ENCODE measurements at places on chromosomes 1 and 21.

GRCh38 chr1:225848030-225848955 lies 33.9 kb downstream of the TMEM63A start:
- DNase-seq, result no peak

DNA sequence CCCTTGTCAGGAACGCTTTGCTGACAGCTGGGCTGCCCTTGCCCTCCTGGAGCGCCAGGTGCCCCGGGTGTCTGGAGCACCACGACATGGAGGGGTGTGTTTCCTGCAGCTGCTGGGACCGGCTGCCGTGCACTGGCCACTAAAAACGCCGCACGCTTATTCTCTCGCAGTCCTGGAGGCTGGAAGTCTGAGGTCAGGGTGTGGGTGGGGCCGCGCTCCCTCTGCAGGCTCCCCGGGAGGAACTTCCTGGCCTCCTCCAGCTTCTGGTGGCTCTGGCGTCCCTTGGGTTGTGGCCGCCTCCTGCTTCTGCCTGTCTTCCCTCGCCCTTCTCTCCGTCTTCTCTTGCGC lies 28.0 kb upstream of the PLCH2 start:
- DNase-seq, result no peak

DNA sequence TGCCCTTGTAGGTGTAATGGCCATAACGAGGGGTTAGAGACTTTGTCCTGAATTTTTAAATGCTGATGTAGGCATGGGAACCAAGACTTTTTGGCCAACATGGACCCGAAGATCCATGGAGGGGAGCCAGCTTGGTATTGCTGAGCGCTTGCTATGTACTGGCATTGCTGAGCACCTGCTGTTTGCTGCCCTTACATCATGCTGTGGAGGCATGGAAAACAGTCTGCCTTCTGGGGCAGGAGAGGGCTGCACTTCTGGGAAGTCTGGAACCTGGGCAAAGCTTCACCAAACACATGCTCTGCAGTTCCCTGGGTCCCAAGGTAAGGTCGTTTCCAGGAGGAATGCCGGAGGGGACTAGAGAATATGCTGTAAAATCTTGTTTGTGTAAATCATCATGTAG lies 86.3 kb upstream of the CNIH3 start:
- no peak for DNase-seq

DNA sequence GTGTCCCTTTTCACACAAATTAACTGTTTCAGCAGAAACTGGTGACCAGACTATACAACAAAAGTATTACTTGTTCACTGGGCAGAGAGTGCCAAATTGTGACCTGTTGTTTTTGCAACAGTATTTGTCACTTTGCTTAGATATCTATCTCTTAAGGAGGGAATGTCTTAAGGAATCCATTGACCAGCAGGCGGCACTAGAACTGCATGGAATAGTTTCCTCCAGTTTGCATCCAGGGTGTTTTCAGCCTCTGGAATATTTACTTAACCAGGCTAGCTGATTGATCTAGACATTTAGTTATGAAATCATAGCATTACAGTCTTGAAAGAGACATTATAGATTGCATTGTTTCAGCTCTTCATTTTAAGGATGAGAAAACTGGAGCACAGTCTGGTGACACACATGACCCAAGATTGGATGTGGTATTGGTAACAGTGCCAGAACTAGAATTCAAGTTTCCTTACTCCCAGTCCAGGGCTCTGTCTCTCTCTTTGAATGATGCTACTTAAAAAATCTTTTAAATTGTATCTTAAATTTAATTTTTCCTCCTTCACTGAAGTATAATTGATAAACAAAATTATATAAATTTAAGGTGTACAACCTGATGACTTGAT lies 16.9 kb downstream of the RPTN start:
- no peak for DNase-seq

DNA sequence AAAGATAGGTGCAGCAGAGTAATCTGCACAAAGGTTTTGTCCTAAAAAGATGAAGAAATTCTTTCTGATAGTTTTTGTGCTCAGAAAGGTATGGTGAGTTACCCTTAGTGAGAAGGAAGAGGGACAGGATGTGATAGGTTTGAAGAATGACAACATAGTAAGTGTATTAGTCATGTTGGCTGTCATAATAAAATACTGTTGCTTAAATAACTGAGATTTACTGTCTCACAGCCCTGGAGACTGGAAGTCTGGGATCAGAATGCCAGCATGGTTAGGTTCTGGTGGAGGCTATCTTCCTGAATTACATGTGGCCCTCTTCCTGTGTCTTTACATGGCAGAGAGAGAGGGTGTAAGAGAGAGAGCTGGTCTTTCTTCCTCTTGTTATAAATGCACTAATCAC lies 965.2 kb downstream of the TTLL7 start:
- DNase-seq, result no peak

DNA sequence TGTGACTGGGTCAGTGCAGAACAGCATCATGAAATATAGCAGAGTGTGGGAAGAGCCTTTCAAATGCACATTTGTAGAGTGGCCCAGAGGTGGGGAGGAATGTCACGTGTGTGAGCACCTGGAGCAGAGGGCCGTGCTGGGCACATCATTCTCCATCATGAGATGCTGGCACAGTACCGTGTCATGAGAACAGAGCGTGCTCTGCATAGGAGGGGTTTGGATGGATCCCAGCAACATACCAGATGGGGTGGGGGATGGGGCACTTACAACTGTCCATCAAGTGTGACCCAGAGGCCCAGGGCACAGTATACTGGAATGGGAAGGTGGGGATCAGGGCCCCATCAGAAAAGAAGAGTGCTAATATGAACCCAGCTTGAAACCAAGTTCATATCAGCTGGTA lies 182.0 kb downstream of the LMX1A start:
- DNase-seq, result no peak

GRCh38 chr21:21730512-21730911 lies 732.3 kb downstream of the NCAM2 start:
- DNase-seq, result no peak

GRCh38 chr1:66739401-66740157 lies 12.7 kb upstream of the DYNLT5 start:
- no peak for DNase-seq

- DNase-seq, result no peak
These were observed 78.9 kb downstream of the OBSCN start for GRCh38 chr1:228286505-228287417.

- no peak for DNase-seq
These were observed 16.0 kb upstream of the ZNF697 start for GRCh38 chr1:119664067-119664466.

Data from stimulated activated CD4-positive, alpha-beta T cell treated with anti-CD3 and anti-CD28 coated beads, TNF-alpha, amount 100 ng/mL, for 1 hour (primary cell).